ENCODE measurements at places on chromosomes 11 and 22.
A peak's percentile ranks its signal among the peaks of the same experiment; 100 is the strongest.

DNA sequence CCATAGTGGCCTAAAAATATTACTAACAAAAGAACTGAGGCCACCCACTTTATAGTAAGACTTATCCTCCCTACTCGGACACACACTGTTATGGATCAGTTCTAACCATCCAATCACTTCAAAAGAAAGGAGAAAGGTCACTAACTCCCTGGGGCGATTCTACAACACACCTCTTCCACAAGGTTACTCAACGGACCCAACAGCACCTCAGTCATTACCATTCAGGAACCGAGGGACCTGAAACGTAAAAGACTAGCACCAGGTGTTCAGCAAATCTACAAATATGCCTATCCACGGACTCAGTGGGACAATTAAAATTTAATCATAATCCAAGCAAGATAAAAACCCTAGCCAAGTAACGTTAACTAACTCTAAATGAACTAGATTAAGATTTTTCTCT lies 1.6 kb downstream of the HNRNPUL2 start:
- no peak for DNase-seq

DNA sequence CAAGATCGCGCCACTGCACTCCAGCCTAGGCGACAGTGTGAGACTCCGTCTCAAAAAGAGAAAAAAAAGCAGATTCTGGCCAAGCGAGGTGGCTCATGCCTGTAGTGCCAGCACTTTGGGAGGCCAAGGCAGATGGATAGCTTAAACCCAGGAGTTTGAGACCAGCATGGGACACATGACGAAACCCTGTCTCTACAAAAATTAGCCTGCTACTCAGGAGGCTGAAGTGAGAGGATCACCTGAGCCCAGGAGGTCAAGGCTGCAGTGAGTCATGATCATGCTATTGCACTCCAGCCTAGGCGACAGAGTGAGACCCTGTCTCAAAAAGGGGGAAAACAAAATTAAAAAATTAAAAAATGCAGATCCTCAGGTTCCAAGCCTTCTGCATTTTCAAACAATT lies 14.0 kb downstream of the PGAP2 start:
- no peak for DNase-seq

GRCh38 chr11:80616070-80616800 lies 1175.4 kb upstream of the TENM4 start:
- DNase-seq, result no peak

GRCh38 chr11:59207988-59208451 lies 4.7 kb downstream of the MPEG1 start:
- peak; percentile 50 for DNase-seq

DNA sequence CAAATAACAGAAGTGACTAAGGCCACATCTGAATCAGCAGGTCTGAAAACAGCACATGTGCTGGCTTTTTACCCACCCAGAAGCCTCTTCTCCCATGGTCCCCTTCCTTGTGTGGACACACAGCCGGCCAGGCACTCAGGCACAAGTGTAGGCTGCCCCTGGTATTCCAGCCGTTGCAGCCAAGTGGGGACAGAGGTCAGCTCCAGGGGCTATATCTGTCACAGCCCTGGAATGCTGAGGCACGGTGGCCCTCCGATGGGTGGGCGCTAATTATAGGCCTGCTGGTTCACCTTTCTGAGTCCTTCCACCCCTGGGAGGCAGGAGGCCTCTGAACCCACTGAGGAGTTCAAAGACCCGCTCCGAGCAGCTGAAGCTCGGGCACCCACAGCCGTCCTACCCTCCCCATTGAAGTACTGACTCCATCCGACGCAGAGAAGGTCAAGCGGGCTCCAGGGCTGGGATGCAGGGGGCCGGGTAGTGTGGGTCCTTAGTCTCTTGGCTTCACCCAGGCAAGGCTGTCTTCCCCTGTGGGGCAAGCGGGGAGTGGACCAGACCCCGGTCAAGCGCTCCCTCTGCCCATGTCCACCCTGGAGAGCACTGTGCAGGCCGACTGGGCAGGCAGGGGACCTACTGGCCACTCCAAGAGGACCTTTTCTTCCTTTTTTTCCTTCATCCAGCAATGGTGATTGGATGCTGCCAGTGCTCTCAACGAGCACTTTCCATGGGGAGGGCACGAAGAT lies 14.3 kb downstream of the FGF3 start:
- no peak for DNase-seq

DNA sequence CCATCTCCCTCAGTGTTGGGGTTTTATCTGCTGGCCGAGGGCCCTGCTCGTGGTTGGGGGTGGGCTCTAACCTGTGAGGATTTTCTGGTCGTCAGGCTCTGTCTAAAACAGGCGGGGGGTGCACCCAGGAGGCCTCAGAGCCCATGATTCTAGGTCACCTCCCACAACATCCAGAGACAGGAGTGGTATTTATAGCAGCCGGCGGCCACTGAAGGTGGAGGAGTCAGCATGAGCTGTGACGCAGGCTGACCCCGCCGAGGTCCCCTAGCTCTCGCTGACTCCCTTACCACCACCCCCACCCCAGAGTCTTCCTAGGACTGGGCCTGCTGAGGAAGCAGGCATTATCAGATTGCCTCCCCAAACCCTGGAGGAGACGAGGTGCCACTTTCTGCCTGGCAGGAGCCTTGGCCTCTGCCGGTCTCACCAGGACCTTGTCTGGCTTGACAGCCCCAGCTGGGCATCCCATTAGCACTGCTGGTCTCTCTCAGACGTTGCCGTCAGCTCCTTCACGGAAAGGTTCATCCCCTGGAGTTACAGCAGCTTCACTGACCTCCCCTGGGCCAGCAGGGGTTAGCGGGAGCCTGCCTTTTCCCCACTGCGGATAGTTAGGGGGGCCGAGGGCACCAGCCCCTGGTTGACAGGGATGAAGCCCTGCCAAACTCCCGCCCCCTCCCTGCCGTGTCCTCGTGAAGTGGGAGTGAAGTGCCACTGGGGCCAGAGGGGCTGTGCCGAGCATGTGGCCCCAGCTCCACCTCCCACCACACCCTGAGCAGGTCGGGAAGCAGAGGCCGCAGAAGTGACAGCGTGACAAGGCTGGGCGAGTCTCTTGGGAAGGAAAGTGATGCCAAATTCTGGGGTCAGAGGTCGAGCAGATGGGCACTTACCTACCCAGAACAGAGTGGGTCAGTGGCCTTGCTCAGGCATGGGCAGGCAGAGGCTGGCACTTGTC lies 26.5 kb downstream of the DAGLA start:
- no peak for DNase-seq

- DNase-seq, result peak; percentile 7
Observed at GRCh38 chr11:63639199-63639832, 25.1 kb upstream of the PLAAT3 start.

GRCh38 chr22:29994027-29994715 lies 86.1 kb upstream of the HORMAD2 start:
- no peak for DNase-seq

GRCh38 chr22:43098356-43098755 lies 9.2 kb upstream of the TTLL1 start:
- DNase-seq, result no peak

DNA sequence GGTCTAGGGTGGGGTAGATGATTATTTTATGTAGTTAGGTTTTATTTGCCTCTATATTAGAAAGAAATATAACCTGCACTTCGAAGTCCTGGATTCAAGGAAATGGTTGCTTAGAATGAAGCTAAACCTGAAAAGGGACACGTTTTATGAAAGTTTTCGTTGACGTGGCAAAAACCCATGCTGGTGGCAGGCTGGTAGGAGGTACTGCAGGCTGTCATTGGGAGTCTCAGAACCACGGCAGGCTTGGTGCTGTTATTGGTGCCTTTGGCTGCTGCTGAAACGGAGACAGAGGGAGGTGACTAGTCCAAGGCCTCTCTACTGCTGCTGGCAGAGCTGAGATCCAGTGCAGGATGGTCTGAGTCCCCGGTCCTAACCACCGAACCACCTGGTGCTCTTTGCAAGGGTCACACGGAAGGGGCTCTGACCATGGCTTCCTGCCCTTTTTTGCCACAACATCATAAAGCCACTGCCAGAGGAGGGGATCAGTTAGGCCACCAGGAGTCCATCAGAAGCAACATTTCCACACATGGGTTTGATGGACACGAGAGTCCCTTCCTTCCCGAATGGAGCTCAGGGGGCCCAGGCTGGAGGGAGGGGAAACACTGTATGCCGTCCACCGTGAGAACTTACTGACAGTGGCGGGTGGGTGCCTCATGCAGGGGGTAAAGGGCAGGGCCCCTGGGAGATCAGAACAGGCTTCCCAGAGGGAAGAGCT lies 13.4 kb downstream of the CSF2RB start:
- no peak for DNase-seq

DNA sequence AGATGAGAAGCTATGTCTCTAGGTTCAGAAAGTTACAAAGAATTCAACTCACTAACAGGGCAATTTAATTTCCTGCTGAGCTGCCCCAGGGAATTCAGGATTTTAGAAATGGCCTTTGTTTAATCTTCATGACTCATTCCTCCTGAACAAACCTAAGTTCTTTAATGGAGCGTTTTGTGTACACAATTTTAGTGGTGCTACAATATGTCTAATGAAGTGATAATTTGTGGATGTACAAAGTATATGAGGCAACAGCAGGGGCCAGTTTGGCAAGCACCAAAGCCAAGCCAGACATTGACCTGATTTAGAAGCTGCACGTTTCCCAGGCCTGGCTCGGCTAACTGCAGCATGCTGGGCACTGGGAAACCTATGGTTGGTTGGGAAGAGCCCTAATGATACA lies 34.4 kb upstream of the HEPHL1 start:
- no peak for DNase-seq

DNA sequence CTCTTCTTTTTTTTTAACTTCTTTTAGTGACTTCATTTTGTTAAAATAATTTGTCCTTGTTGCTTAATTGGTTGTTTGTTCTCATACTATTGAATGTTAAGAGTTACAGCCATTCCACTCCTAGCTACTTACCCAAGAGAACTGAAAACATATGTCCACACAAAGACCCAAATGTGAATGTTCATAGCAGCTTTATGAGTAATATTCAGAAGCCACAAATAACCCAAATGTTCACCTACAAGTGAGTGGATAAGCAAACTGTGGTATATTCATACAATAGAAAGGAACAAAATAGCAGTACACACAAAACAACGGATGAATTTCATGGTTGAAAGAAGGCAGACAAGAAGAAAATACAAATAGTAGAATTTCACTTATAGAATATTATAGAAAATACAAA lies 1.4 kb upstream of the OR4D11 start:
- DNase-seq, result no peak

GRCh38 chr22:50470491-50470890 lies 4.3 kb downstream of the SBF1 start:
- DNase-seq, result no peak

DNA sequence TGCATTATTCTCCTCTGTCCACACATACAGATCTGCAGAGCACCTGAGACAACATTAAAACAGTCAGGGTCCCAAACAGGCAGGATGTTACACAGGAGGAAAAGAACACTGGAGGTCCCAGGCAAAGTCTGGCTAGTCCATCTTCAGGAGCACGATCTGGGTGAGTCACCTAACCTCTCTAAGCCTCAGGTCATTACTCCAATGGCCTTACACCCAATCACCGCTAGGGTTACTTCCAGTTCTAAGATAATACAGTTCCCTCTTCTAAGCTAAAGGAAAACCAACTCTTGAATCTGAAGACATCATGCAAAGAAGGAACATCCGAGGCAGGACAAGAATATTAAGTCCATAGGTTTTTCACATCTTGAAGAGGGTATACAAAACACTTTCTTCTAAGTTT lies 24.5 kb downstream of the ASCC2 start:
- no peak for DNase-seq

- DNase-seq, result peak; percentile 85
Observed at GRCh38 chr11:6319704-6320410, 444 bp downstream of the CAVIN3 start.

DNA sequence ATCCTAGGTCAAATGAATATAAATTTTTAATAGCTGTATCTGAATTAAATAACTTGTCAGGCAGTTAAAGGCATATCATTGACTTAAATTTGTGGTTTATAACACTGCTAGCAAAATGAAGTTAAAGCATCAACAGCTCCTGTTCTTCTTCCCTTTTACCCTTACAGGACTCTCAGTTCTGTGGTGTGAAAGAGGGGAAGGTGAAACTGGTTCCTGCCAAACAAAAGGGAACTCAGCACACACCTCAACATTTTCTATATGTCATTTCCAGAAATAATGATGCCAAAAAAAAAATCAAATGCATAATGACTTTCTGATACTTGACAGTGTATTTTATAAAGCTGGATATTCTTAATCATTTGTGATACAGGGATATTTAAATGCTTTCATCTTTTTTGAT lies 21.2 kb downstream of the ARL14EP start:
- DNase-seq, result no peak

DNA sequence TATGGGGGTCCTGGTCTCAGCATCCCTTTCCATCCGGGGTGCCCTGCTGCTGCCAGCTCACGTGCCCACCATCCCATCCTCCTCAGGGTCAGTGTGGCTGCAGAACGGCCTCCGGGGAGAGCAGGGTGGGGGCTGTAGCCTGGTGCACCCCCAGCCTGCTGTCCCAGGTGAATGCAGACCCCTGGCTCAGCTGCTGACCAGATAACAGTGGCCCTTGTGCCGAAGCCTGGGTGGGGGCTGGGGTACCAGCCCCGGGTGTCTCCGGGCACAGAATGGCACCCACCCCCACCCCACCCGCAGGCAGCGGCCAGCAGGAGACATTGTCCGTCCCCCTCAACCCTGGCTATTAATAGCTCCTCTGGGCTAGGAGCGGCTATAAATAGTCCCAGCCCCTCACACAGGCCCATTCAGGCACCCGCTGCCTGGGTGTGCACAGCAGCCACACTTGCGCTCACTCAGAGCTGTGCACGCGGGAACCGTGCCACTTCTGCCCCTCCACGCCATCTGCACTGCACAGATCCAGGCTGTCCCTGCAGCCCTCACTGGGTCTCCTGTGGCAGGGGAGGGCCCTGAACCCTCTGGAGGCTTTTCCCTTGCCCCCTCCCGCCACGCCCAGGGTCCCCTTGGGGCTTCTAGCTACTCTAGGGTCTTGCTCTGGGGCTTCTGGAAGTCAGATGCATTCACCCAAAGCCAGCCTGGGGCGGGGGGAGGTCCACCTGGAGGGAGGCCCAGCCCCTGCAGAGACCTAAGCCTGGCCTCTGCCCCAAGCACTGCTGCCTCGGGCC lies 18.7 kb downstream of the CRELD2 start:
- no peak for DNase-seq

DNA sequence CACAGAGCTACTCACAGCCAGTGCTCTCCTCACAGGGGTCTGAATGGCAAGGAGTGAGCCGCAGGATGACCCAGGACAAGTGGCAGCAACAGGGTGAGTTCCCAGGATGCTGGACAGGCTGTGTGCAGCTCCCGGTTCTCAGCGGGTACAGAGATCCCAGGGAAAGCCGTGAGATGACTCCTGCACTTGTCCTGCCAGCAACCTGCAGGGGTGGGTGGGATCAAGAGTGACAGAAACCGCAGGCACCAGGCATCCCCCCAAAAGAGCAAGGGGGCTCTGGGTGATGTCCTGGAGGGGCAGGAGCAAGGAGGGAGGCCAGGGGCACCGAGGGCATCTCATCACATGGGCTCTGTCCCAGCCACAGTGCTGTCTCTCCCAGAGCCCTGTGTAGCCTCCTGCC lies 15.9 kb upstream of the PRODH start:
- no peak for DNase-seq

GRCh38 chr11:71156301-71156700 lies 96.1 kb downstream of the SHANK2 start:
- no peak for DNase-seq

GRCh38 chr11:90845126-90845525 lies 622.3 kb upstream of the CHORDC1 start:
- DNase-seq, result no peak

- no peak for DNase-seq
Observed at GRCh38 chr22:46373921-46374662, 38.6 kb downstream of the TRMU start.

- DNase-seq, result no peak
Observed at GRCh38 chr22:47553436-47553835, 791.0 kb downstream of the TBC1D22A start.
